ENCODE measurements at places on chromosomes 2 and 18.

DNA sequence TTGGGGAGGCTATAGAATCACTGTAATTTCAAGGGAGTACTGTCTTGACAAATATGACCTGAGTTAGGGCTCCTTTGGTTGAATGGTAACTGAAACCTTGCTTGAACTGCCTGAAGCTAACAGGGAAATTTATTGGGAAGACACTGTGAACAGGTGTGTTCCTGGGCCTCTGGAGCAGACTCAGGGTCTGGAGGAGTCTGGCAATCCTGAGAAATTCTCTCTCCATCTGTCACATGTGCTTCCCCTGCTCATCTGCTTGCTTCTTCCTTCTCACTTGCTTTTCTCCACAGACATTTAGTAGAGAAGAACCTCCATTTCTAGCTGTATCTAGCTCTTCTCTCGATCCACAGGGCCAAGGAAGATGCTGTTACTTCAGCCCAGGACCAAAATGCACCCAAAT, 476.5 kb downstream of the LRP1B start:
- no peak for DNase-seq

DNA sequence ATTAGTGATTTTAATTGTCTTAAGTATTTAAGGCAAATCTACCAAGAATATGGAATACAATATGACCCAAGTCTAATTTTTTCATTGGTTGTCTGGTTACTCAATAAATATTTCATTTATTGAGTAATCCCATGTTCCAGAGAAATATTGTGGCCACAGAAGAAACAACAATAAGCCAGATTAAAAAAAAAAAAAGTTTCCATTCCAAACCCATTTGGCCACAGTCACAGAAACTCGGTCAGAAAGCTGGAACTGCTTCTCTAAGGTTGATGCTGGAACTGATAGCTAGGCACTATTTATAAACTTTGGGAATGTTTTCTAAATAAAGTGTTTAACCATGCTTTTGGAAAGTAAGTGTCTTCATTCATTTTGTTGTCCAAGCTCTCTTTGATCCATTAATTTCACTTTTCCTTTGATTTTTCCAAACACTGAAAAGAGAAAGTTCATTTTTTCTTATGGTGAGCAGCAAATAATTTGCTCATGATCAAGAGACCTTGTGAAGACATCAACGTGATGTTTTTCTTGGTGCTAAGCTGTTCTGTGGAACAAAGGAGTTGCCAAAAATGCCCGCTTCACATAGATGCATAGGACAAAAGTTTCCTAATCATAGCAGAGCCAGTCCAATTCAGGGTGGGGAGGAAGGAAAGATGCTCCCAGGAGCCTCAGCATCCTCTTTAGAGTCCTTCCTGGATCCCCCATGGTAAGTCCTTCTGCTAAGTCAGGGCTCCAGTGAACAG, 72.1 kb upstream of the CCBE1 start:
- no peak for DNase-seq

DNA sequence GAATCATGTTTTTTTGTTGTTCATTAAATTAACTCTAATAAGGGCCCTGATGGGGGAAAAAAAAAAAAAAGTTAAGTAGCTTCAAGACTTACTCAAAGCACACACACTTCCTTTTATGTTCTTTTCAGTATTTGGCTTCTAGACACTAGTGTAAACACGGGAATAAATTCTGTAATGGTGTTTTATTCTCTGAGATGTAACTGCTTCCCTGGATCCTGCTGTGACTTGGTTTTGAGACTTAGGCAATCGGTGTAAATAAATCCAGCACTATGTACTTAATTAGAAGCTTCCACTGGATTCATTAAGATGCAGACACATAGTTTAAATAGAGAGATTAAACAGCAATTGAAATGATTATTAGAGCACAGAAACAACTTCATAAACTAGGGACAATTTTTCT, 26.1 kb upstream of the AP1S3 start:
- DNase-seq = no peak

GRCh38 chr2:238021327-238021726, 39.5 kb upstream of the SCLY start:
- DNase-seq = no peak

DNA sequence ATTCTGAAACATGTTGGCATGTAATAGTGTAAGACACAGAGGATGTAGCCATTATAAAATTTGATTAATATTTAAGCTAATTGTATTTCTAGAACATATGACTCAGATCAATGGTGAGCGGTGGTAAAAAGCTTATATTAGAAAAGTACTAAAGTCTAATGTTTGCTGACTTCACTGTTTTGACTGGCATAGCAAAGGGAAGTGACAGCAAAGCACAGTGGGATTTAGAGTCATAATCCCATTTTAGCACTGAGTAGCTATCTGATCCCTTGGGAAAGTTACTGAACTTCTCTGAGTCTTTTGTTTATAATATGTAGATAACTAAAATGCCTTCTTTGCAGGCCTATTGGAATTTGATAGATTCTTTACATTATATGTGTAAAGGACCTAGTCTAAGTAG, 60.4 kb downstream of the KIAA1328 start:
- DNase-seq = no peak

DNA sequence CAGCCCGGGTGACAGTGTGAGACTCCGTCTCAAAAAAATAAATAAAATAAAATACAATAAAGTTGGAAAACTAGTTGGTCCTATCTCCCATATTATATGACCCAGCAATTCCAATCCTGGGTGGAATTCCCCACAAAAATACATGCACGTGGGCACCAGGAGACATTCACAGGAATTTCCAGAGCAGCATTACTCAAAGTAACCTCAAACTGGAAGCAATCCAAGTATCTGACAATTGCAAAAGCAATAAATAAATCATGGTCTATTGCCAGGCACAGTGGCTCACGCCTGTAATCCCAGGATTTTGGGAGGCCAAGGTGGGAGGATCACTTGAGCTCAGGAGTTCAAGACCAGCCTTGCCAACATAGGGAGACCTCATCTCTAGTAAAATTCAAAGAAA, 101.2 kb upstream of the MAP4K4 start:
- no peak for DNase-seq

DNA sequence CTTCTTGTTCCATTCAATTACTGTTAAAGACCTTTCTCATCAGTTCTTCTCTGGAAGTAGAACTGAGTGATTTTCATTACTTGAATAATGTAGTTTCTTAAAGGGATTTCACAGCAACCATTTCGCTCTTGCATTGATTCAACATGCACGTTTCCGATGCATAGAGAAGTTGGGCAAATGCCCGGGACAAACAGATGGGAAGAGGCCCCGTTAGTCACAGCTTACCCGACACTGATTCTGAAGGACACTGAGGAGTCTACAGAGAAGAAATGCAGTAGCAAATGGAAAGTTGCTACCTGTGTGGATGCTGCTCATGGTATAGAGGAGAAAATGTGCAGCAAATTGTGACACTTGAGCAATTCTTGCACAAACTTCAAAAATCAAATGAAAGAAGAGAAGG, 32.3 kb upstream of the GCG start:
- no peak for DNase-seq

- no peak for DNase-seq
Measured at GRCh38 chr18:74234326-74235171, 57.2 kb downstream of the CYB5A start.

DNA sequence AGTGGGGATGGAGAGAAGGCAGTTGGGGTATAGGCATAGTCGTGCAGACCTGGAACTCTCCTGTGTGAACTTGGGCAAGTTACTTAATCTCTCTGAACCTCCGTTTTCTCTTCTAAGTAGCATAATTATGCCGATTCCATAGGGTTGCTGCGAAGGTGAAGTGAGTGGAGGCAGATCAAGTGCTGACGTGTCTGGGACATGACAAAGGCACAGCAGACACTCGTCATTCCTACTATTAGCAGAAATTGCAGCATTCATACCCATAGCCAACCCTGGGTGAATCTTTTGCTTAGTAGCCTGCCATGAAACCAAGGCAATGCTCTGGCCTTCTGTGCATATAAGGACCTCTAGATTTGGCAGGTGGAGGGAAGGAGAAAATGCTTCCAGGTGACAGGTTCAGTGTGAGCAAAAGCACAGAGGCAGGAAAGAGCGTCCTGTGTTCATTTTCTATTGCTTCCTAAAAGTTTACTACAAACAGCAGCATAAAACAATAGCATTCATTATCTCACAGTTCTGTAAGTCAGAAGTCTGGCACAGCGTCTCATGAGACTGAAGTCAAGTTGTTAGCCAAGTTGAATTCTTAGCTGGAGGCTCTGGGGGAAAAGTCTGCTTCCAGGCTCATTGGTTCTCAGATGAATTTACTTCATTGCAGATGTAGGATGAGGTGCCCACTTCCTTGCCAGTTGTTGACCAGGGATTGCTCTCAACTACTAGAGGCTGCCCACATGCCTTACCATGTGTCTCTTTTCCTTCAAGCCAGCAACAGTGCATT, 77.8 kb downstream of the CTIF start:
- DNase-seq = no peak

GRCh38 chr2:59322005-59322404, 1080.9 kb upstream of the FANCL start:
- no peak for DNase-seq

DNA sequence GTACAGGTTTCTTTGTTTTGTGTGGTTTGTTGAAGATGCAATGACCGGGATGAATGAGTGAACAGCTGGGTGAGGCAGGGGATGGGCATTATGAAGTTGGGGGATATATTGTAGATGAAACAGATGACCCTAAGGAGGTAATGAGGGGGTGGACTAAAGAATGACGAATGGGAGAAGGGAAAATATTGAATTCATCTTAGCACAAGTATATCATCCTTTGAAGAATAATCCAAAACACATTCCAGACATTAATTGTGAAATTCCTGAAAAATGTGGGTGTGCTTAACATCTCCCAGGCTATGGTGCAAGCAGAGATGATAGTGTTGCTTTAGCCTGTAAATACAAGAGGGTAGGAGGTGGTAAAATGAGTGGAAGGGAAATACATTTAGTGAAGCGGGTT, 5.8 kb downstream of the CRIM1 start:
- DNase-seq = no peak

GRCh38 chr2:88844960-88845359, 153.5 kb downstream of the RPIA start:
- DNase-seq = no peak

GRCh38 chr2:236503100-236503499, 66.5 kb upstream of the ACKR3 start:
- DNase-seq = no peak

- no peak for DNase-seq
Measured at GRCh38 chr2:13545320-13545719, 828.6 kb downstream of the TRIB2 start.

DNA sequence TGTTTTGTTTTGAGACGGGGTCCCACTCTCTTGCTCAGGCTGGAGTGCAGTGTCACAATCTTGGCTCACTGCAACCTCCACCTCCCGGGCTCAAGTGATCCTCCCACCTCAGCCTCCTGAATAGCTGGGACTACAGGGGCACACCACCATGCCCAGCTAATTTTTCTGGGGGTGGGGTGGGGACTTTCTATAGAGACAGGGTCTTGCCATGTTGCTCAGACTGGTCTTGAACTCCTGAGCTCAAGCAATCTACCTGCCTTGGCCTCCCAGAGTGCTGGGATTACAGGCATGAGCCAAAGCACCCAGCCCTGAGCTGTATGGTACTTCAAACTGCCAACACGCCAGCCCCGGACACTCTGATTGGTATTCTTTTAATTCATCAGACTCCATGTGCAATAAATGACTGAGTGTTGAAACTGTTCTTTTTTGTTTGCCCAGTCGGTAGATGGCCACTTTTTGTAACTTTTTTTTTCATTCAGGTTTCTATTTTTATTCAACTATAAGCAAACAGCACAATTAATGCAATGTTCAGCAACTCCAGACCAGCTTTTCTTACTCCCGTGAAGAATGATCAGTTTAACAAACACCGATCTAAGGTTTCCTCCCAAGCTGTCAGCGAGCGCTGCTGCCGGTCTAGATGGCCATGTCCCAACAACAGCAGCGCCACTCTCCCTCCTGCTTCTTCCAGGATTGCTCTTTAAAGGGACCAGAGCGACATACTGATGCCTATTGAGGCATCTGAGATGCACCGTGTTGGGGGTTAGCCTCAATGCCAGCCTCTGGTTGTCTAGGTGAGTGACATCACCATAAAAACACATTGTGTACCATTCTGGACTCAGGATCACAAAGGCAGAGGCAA, 12.5 kb upstream of the TGOLN2 start:
- no peak for DNase-seq

DNA sequence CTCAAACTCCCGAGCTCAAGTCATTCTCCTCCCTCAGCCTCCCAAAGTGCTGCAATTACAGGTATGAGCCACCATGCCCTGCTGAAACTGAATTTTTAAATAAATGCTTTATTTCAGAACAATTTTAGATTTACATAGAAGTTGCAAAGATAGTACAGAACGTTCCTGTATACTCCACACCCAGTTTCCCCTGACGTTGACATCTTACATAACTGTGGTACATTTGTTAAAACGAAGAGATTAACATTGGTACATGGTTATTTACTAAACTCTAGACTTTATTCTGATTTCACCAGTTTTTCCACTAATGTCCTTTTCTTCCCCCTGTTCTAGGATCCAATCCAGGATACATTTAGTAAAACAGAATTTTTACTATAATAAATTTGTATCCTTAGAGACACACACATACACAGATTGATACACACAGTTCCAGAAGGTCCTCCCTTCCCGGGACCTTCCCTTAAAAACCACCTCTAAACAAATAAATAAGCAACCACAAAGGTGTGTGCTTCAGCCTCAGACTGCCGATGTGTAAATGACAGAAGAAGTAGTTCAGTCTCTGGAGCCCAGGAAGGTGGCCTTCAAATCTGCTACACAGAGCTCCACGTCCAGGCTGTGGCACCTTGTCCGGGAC, 6.9 kb downstream of the NEU2 start:
- DNase-seq = no peak

DNA sequence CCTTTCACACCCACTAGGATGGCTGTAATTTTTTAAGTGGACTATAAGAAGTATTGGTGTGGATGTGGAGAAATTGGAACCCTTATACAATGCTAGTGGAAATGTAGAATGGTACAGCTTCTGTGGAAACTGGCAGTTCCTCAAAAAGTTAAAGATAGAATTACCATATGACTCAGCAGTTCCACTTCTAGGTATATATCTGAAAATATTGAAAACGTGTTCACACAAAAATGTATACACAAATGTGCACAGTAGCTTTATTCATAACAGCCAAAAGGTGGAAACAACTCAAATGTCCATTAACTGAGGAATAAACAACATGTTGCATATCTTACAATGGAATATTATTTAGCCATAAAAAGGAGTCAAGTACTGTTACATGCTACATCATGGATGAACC, 17.7 kb downstream of the TANK start:
- peak; percentile 39 for DNase-seq

GRCh38 chr18:57446322-57446721, 11.1 kb downstream of the ONECUT2 start:
- DNase-seq = peak; percentile 18

DNA sequence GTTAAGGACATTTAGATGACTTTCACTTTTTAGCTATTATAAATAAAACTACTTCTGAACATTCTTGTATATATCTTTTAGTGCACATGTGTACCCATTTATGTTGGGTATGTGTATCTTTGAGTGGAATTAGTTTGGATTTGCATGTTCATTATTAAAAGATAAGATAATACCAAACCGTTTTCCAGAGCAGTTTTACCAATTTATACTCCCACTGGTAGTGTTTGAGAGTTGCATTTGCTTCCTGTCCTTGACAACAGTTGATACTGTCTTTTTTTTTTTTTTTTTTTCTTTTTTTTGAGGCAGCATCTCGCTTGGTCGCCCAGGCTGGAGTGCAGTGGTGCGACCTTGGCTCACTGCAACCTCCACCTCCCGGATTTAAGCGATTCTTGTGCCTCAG, 23.3 kb downstream of the SLC30A6 start:
- no peak for DNase-seq

- DNase-seq = no peak
Measured at GRCh38 chr18:8661754-8662559, 43.4 kb upstream of the MTCL1 start.

Data from hematopoietic multipotent progenitor cell treated with erythropoietin and hydrocortisone succinate and interleukin-3 and kit ligand, for 17 days (in vitro differentiated cells).